ENCODE measurements at places on chromosomes 7 and 10.
A peak's percentile ranks its signal among the peaks of the same experiment; 100 is the strongest.

DNA sequence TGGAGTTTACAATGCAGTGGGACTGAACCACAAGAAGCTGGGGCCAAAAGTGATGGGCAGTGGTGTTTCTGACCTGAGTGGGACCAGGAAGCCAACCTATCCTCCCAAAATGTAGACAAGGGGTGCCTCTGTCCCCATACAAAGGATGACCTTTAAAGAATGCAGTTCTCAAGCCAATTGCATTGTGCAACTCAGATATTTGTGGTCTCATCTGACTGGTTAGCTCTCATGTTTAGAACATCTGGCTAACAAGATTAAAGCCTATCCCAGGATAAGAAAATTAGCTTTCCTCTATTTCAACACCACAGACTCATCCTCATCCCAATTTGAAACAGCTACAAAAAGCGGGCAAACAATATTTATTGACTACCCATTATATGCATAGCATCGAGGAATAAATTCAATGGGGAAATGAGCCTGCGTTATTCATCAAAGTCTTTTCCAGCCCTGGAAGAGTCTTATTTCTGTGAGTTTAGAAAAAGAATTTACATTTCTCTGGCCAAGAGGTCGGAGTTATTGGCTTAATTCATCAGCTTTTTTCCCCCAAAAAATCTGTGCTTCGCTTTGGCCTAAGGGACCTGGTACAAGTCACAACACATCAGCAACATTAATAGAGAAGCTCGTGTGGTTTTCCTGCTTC lies 26.7 kb downstream of the ELMO1 start:
- ATAC-seq, result no peak

DNA sequence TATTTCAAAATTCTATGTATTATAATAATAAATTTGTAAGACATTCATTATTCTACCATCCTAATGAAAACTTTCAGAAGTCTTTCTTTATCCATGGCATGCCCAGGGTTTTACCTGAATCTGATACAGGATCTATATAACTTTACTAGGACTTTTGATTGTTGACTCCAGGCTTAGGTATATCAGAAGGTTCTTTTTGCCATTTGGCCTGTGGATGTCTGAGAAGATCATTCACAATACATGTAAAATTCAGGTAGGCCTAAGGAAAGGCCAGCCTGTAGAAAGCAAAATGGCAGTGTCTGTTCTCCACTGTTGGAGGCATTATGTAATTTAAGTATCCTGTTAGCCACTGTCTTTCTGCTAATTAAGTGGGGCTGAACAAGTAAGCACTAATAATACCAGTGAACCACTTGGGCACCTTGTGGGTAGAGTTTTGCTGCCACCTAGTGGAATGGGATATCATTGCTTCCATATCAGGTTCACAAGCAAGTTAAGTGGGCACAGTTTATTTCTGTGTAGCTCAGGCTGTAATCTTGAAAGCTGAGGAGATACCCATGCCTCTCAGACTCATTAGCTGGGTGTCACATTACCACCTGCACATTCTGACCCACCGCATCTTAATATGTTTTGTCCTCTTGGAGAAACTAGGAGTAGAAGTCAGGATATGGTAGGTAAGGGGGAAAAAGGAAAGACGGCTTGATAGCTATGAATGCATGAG lies 105.5 kb downstream of the SEPTIN7 start:
- ATAC-seq, result peak; percentile 77

- no peak for ATAC-seq
Measured at GRCh38 chr7:20991544-20991943, 204.9 kb upstream of the SP8 start.

DNA sequence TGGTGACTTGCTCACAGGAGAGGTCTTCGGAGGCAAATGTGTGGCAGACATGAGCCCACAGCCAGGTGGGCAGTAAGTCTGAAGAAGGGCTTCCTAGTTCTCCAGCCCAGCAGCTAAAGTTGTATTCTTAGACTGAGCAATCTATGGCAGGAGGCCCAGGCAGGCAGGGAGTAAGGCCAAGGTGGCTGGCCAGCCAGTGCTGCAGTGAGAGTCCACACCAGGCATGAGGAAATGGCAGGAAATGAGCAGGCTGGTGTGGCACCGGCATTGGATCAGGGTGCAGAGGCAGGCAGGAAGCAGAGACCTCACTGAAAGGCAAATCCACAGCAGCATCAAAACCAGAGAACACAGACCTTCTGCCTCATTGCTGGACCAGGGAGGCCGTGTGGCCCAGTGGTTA lies 84.6 kb upstream of the PDE1C start:
- ATAC-seq, result no peak

DNA sequence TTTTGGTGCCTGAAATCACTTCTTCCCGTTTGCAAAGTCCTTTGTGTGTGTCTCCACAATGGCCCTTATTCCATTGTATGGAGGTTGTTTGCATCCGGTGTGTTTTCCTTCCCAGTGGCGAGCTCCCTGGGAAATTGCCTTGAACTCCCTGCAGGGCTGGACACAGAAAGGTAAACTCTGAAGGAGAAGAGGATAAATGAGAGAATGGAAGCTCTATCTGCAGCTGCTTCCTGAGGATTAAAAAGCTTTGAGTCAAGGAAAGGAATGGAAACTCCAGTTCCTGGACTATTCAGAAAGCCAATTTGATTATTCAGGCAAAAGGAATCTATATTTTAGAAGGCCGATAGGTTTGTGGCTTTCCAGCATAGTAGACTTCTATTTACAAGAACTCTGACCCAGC lies 4.4 kb upstream of the GRK5 start:
- no peak for ATAC-seq

GRCh38 chr7:51021906-51022570 lies 239.3 kb upstream of the GRB10 start:
- no peak for ATAC-seq

GRCh38 chr7:132084776-132085388 lies 491.4 kb downstream of the PLXNA4 start:
- no peak for ATAC-seq

DNA sequence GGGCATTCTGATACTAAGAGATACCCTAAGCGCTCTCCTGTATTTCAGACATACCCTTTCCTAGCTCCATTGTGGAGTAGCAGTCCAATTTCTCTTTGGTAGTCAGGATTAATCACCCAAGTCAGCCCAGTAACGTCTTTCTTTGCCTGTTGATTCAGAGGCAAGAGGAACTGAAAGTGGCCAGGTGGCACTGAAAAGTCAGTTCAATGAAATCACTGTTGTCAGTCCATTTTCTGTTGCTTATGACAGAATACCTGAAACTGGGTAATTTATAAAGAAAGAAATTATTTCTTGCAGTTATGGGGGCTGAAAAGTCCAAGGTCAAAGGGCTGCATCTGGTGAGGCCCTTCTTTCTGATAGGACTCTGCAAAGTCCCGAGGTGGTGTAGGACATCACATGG lies 40.2 kb downstream of the ANKRD61 start:
- no peak for ATAC-seq

GRCh38 chr10:121171825-121172787 lies 320.9 kb downstream of the WDR11 start:
- ATAC-seq, result no peak

- ATAC-seq, result no peak
Measured at GRCh38 chr7:42176724-42177101, 60.3 kb downstream of the GLI3 start.

- ATAC-seq, result no peak
Measured at GRCh38 chr10:7279303-7279702, 131.5 kb downstream of the SFMBT2 start.

- no peak for ATAC-seq
Measured at GRCh38 chr10:24889639-24890038, 62.8 kb downstream of the PRTFDC1 start.

GRCh38 chr10:129030996-129031843 lies 435.8 kb upstream of the MGMT start:
- peak; percentile 44 for ATAC-seq

DNA sequence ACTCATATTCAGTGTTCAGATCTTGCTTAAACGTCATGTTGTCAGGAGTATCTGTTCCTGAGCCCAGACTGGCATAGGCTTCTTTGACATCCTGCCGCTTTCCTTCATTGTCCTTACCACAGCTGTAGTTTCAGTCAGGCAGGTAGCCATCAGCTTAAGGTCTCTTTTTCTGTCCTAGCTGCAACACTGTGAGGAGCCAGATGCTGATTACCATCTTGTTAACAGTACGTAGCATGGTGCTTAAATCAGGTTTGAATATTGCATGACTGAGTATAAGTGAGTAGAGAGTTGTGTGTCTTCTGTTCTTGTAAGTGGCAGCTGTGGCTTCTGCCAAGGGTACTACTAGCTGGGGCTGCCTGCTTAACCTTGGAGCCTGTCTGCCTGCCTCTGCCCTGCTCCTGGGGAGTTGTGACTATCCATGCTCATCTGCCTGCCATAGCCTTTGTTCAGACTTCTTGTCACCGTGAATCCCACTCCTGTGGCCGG lies 92.6 kb downstream of the MAPK8 start:
- ATAC-seq, result no peak

- peak; percentile 47 for ATAC-seq
Measured at GRCh38 chr10:114767986-114768821, 53.4 kb upstream of the FHIP2A start.

- no peak for ATAC-seq
Measured at GRCh38 chr7:7881581-7881980, 87.0 kb upstream of the GLCCI1 start.

DNA sequence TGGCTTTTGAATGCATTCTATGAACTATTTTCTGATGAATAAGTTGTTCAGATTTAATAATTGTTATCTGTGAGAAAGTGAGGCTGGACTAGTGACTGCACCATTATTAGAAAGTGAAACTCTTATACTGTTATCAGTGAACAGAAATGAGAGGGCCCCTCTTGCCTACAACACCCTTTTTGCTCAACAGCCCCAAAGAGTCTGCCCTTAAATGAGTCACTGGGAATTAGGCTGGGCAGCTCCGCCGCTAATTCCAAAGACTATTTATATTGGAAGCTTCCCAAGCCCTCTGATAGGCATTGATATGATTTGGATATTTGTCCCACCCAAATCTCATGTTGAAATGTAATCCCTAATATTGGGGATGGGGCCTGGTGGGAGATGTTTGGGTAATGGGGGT lies 7.0 kb upstream of the CYP2C18 start:
- ATAC-seq, result no peak

Measured in activated T-helper 17 cell treated with anti-CD3 and anti-CD28 coated beads, Interleukin-2, amount 50 U/mL, for 72 hours (primary cell).